Activated CD8-positive, alpha-beta memory T cell treated with anti-CD3 and anti-CD28 coated beads, Interleukin-2, amount 50 U/mL, for 48 hours (primary cell): ENCODE measurements at places on chromosomes 3 and 15.

- DNase-seq: no peak
Measured at GRCh38 chr3:73786321-73786807, 161.6 kb upstream of the PDZRN3 start.

GRCh38 chr15:80694611-80695098 is 455 bp upstream of the ABHD17C start:
- DNase-seq: peak; percentile 59

DNA sequence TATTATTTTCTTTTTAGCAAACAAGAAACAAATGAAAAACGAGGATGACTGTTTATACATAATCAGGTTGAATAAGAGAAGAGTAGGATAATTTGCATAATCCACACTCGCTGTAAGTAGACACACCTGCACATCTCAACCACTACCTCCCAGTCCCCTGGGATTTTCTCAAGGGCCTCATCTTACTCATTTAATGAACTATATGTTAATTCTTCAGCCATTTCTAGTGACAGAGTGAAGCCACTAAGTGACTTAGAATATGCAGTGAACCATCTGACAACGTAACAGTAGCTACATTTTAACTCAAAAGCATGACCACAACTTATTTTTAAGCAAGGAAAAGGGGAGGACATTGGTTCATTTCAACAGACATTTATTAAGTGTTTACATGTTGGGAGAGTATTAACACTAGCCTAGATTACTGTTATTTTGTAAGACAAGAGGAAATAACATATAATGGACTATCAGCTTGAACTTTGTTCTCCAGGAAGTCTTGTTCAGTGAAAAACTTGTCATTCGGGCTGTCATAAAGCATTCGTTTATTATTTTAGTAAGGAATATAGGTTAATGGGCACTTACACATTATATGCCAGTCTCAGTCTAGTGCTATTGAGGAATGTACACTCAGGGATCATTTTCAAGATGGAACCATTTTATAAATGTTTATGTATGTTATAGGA is 173.0 kb upstream of the ROBO2 start:
- DNase-seq: no peak

- no peak for DNase-seq
Measured at GRCh38 chr3:128369881-128370642, 96.6 kb downstream of the DNAJB8 start.

- DNase-seq: no peak
Measured at GRCh38 chr3:143139762-143140161, 20.2 kb downstream of the CHST2 start.

- DNase-seq: no peak
Measured at GRCh38 chr15:79015416-79015815, 70.6 kb upstream of the CTSH start.

DNA sequence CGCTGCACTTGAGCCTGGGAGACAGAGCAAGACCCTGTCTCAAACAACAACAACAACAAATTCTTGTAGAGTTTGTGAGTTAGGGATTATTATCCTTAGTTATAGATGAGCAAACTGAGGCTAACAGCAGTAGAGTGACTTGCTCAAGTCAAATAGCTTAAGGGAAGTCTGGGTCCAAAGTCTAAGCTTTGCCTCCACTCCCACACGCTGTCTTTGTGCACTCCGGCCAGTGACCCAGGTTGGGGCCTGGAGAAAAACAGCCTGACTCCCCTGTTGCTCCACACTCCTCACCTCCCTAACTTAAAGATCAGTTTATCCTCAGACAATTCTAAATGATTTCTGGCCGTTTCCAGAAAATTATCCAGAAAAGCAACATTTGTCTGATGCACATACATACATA is 9.2 kb upstream of the SIN3A start:
- DNase-seq: no peak

DNA sequence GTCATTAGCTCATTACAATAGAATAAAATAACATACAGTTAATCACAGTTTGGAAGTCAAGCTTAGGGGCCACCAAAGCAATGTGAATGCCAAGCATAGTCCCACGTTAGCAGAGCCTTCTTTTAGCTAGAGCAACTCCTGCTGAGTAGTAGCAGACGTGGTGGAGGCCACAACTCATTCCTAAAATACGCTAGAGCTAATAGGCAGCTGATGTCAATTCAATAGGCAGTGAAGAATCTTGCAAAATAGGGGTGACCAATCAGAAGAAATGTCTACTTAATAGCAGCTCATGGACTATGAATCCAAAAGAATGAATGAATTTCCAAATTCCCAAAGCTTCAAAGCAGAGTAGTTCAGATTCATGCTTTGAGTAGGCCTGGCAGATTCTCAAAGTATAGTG is 292.9 kb upstream of the RORA start:
- no peak for DNase-seq

GRCh38 chr3:172352786-172353185 is 95.5 kb downstream of the GHSR start:
- no peak for DNase-seq

DNA sequence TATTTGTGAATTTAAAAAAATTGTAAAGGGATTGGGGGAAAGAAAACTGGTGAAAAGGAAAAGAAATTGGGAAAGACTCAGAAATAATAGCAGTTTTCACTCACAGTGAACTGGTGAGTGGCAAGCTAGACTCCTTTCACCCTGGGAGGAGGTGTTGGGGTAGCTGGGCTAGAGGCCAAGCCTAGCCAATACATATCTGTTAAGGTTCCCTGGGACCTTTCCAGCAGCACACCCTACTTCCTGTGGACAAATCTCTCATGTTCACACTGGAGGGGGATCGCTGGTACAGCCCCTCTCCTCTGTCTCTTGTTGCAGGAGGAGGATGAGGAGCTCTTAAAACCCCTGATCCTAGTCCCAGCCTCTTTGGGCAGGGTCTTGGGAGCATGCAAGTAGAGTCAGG is 3.7 kb upstream of the RPP25 start:
- DNase-seq: no peak

- DNase-seq: no peak
Measured at GRCh38 chr3:141949399-141949798, 73.0 kb downstream of the ATP1B3 start.

GRCh38 chr15:30889196-30889595 is 14.5 kb upstream of the FAN1 start:
- no peak for DNase-seq

GRCh38 chr15:99118801-99119546 is 14.1 kb downstream of the SYNM start:
- DNase-seq: no peak

DNA sequence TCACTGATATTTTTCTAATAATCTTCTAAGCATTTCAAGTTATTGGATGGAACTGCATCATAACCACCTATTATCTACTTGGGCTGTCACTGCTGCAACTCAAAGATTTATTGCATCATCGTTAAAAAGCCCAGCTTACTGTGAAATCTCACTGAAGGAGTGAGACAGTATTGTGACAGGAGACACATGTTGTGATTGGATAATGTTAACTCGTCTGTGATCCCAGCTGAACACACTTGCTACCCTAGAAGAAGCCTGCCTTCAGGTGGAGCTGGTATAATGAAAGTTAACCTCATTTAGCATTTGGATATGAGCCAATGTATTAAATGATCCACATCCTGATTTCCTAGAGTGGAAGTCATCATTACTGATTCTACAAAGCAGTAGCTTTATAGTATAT is 138.1 kb downstream of the MAP2K5 start:
- DNase-seq: no peak

DNA sequence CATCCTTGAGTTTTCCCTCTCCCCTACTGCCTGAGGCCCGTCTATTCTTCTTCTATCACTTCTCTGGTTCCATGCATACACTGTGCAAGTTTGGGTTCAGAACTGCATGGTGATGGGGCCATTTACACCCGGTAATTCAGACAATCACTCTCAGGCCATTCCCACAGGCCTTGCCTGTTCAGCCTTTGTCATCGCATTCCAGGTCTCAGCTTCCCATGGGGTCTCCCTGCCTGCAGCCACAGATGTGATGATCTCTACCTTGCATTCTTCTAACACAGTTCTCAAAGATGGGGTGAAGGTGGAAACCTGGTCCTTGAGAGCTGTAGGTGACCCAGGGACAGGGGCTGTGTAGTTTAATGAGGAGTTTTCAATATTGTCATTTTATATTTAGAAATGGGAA is 209.2 kb upstream of the TOPAZ1 start:
- DNase-seq: no peak

- DNase-seq: no peak
Measured at GRCh38 chr3:90055666-90056065, 948.2 kb downstream of the EPHA3 start.

DNA sequence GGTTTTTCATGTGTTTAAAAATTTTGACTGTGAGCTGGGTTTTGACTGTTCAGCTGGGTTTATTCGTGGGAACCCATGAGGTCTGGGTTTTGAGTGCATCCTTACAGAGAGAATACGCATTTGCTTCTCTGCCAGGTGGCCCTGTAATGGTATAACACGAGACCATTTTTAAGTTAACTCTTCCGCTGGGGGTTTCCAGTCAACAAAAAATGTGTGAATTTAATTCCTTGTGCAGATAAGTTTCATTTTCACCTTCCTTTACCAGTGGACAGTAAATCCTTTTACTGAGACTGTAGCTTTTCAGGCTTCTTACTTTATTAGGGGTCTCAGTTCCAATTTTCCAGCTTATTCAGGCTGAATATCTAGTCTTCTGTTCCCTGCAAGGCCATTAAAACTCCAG is 149.6 kb downstream of the OPA1 start:
- no peak for DNase-seq

DNA sequence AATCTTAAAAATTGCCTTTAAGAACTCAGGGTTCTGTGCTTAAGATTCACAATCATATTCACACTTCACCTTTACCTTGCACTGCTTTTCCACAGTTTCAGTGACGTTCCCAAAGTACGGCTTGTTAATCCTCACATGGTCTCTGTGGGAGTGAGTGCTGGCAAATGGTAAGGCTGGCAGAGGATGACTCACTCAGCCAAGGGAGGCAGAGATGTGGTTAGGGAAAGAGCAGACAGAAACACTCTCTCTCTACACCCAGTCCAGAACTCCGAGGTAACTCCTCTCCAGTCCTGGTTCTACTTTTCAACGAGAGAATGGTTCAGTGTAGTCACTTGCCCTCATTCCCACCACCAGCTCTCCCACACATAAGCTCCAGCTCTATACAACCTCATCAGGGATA is 33.1 kb downstream of the RASGRP1 start:
- DNase-seq: no peak

DNA sequence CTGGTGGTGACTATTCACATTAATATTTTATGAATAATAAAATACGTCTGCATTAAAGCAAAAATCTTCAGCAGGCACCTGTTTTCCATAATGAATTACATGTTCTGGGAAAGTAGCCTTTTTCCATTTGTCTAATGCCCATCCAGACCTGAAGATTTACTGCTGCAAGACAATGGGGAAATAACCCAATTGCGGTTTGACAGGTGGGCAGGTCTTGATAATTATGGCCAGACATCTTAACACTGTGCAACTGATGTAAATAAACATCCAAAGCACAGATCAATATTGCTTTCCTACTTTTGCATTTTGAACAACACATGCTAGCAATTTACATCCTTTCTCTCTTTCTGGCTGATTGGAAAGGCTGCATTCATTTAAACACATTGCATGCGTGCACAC is 173.9 kb downstream of the MEIS2 start:
- no peak for DNase-seq

- DNase-seq: no peak
Measured at GRCh38 chr15:40327457-40327856, 4.0 kb downstream of the INAFM2 start.

GRCh38 chr3:185280572-185281365 is 26.9 kb upstream of the EHHADH start:
- no peak for DNase-seq

GRCh38 chr15:42011074-42011473 is 9.8 kb downstream of the PLA2G4E start:
- no peak for DNase-seq

DNA sequence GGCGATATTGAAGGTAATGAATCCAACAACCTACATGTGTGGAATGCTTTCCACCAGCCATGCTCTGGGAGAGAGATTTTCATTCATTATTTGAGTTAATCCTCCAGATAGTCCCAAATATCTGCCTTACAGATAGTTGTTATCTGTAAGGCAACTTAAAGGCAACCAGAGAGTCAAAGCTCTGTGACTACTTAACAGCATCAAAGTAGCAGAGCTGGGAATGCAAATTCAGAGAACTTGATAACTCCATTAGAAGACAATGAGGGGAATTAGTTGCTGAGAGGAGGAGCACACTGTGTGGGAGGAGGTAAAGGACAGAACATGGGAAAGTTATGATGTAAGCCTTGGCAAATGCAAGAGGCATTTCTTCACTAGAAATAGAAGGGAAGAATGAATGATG is 10.5 kb upstream of the CRBN start:
- no peak for DNase-seq

GRCh38 chr15:56919031-56919608 is 676 bp downstream of the TCF12 start:
- peak; percentile 79 for DNase-seq

DNA sequence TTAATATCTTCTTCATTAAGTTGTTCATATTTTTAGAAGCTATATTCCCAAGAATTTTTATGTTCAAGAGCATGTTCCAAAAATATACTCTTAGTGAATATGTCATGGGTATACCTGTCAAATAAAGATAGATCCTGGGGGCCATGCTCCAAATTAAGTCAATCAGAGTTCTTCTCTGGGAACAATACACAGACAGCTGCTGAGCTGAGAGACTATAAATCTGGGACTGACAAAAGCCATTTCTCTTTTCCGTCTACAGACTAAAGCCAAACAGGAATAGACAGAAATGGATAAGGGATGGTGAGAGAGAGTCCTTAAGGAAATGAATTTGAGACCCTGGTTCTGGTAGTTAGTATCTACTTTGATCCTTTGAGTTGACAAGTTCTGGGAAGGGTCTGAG is 465.1 kb upstream of the RASGRP1 start:
- no peak for DNase-seq

GRCh38 chr15:47209591-47209990 is 507.7 kb upstream of the SEMA6D start:
- no peak for DNase-seq

GRCh38 chr3:58647381-58648141 is 19.0 kb downstream of the FAM3D start:
- DNase-seq: no peak

GRCh38 chr3:123834631-123835030 is 49.5 kb downstream of the MYLK start:
- no peak for DNase-seq

DNA sequence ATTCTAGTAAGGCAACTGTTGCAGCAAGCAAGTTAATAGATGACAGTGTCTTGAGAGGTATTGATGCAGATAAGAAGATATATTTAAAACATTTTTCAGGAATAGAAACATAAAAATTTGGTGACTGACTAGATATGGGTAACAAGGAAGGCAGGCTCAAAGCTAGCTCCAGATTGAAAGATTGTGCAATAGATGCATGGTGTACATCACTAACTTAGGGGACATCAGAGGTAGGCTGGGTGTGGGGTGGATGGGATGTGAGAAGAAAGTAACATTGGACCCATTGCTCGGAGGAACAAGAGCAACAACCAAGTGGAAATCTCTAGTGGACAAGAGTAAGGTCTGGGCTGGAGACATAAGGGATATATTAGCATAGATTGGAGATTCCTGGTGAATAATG is 306.9 kb downstream of the MCTP2 start:
- no peak for DNase-seq
